ENCODE measurements at places on chromosomes 7 and 10. TPM values are rescaled to one million over a fixed set of nuclear protein-coding genes. Genes with fewer than 3 reads are reported as not detected.

DNA sequence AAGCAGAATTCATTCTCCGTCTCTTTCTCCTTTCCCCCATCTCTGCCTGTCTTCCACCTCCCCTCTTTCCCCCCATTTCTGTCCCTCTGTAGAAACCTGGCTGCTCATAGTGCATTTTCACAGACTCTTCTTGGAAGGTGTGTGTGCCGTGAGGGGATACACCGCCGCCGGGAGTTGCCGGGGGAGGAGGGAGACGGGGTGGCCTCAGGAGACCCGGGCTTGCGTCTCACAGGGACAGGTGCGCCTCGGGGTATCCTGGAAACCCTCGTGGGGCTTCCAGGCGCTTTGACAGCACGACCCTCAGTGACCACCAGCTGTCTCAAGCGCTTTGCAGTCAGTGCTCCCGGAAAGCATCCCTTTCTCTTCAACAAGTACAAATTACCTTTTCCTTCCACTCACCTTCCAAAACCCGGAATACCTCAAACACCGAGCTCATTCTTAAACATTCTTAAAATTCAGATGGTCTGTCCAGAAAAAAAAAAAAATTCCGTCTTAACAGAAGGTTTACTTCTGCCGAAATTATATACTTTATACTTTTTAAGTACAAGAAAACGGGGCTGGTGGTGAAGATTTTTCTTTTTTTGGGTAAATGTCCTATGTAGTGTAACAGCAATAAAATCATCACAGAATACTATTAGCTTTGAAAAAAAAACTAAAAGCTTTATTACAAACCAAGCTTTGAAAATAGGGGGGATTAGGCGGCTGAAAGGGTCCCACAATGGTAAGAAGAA is 8.2 kb downstream of the EMX2 start:
- no peak for DNase-seq

Gene ZNF282
- 20.7 TPM for total RNA-seq

DNA sequence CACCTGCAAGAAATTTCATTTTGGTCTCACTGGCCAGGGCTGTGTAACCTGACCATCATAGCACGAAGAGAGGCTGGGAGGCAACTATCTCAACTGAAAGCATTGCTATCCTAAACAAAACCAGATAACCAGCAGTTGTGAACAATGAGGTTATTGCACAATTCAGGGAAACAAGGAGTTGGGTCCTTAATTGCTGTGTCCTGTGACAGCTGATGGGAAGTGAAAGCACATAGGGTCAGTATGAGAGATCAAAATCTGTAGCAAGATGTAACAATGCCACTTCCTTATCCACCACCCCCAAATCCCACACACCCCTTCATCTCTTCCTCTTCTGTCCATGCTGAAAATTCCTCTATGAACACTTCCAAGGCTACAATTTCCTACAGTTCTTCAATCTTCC is 80.2 kb downstream of the HTR7 start:
- no peak for DNase-seq

Gene KAZALD1
- 34.1 TPM for total RNA-seq

Gene PKD1L1
- 0.85 TPM for total RNA-seq

GRCh38 chr7:28005075-28005846 is 175.3 kb downstream of the JAZF1 start:
- no peak for DNase-seq

Gene PON1
- not detected for total RNA-seq

Gene DUS4L
- total RNA-seq: 10.3 TPM

Gene NRF1
- total RNA-seq: 37.6 TPM

- DNase-seq: no peak
Observed at GRCh38 chr7:6359734-6360133, 87.3 kb upstream of the CYTH3 start.

DNA sequence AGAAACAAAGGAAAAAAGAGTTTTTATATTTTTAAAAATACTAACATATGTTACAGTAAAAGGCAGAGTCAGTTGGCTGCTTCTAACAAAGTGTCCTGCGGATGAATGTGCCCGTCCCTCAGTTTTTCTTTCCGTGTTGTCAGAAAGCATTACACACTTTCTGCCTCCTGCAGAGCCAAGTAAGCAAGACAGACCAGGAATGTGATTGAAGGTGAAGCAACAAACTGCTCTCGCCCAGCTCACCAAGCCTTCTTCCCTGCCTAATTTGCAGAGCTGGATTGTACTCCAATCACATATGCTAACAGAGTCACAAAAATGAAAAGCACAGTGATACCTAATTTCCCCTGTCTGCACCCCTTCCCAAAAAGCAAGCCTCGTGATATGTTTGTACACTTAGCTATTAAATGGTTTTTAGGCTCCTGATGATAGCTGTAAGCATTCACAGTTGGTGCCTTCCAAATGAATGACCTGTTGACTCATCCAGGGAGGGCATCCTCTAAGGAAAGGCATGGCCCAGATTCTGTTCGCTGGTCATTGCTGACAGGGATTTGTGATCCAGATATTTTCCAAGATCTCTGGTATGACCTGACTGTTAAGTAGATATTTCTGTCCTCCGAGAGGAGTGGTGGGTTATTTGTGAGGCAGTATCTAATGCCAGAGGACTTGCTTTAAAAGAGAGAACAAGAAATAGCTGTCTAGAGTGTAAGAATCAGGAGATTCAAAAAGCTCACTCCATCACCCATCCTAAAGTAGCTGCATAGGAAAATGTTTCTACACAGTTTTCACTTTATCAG is 187.3 kb upstream of the PLXDC2 start:
- no peak for DNase-seq

DNA sequence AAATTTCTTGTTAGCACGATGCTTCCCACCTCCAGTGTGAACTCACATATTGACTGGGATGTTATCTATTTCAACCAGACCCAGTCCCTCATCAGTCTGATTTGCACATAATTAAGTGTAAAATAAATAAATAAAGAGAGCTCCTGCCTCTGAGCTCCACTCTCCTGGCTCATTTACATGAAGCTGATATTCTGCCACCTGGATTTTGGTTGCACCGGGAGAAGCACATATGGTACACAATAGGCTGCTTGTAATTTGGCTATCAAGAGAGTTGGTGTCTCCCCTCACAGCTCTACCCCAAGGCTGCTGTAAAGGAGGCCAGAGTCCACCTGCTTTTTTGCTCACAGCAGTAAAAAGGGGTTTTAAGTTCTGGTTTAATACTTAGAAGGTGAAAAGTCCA is 610.5 kb downstream of the KCNMA1 start:
- DNase-seq: no peak

Gene IL6
- 151 TPM for total RNA-seq

GRCh38 chr10:101974091-101974971 is 81.6 kb downstream of the ARMH3 start:
- no peak for DNase-seq

Gene NKX2-3
- 0.42 TPM for total RNA-seq

Gene CFAP69
- total RNA-seq: 3.8 TPM

DNA sequence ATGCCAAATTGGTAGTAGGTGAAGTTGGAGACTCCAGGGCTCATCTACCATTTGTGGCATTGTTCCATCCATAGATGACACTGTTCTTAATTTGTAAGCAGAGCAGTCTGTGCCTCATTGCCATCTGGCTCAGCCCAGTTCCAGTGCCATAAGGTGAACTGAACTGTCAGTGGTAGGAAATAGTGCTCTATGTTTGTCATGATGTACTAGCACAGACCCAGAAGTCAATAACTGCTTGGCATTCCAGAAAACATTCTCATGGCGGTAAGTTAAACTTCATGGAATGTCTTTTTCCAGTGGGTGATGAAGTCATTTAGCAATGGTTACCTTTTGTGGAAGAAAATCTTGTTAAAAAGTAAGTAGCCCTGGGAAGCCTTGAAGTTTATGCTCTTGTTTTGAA is 302.7 kb downstream of the SUGCT start:
- DNase-seq: no peak

GRCh38 chr10:131748831-131749766 is 151.7 kb upstream of the PPP2R2D start:
- no peak for DNase-seq

DNA sequence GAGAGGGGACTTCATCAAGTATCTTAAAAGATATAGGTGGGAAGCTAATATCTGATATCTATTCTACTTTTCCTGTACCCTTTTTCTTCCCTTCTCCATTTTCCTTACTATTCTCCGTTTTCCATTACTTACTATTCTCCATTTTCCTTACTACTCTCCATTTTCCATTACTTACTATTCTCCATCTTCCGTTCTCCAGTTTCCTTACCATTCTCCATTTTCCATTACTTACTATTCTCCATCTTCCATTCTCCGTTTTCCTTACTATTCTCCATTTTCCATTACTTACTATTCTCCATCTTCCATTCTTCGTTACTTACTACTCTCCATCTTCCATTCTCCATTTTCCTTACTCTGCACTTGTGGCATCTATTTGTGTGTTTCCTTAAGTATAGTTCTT is 39.3 kb downstream of the STEAP4 start:
- DNase-seq: no peak

GRCh38 chr10:101671453-101671852 is 23.5 kb downstream of the FBXW4 start:
- no peak for DNase-seq

- DNase-seq: no peak
Observed at GRCh38 chr10:95031656-95032055, 37.6 kb downstream of the CYP2C8 start.

DNA sequence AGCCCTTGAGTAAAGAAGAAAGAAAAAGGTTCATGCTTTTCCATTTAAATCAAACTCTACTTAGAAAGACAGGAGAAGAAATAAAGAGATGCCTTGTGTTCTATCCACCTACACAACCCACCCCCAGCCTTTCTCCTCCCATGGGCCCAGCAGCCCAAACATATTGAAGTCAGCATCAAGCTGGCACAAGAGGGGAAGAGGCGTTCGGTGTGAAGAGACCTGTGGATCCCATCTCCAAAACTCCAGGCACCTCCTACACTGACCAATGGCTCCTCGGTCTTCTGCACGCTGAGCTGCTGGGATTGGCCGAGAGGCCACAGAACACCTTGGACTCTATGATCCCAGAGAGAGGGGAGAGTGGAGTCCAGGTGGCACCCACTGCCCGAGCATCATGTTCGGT is 66.0 kb upstream of the CELF2 start:
- DNase-seq: no peak

DNA sequence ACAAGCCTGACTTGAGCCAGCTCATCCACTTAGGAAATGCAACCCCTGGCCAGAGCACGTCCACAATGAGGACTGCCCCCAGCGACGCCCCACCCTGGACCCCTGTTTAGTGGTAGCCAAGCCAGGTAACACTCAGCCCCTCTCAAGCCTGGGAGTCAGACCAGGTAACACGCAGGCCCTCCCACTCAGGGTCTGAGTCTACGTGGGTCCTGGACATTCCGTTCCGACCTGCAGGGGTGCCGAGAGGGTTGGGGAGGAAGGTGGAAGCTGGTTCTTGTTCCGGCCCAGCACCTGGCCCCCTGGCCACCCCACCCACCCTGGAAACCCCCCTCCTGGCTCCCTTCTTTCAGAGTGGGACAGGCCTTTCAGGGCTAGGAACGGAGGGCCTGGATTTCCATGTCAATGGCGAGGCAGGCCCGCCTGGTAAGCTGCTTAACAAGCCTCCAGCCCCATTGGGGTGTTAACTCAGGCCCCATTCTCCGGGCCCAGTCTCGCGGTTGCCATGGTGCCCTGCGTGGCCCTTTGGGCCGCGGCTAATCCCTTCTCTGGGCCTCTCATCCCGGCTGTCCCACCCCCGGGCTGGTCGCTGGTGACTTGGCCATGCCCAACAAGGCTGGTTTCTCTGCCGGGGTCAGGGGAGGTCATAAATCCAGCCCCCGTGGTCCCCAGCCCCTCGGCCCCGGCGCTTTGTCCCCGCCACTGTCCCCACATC is 19.7 kb upstream of the LFNG start:
- no peak for DNase-seq

DNA sequence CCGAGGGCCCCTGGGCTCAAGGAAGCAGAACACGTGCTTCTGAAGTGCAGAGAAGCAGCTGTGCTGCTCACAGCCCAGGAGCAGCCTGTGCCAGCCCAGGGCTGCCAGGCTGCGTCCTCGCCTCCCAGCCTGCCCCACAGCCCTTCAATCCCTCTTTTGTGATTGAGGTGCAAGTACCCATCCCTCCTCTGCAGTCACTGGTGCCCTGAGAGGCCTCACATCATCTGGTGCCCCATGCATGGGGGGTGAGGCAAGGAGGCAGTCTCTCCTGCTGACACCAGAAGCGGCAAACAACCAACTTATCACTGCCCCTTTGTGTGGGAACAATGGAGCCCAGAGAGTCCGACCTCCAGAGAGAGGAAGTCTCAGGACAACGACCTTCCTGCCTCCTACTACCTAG is 49.8 kb upstream of the FGFR2 start:
- DNase-seq: no peak

Gene PLAC9
- 42.7 TPM for total RNA-seq

Gene ANK3
- total RNA-seq: 55.4 TPM

GRCh38 chr7:42886129-42886528 is 25.7 kb downstream of the C7orf25 start:
- no peak for DNase-seq

Gene LRRC4
- 2.2 TPM for total RNA-seq

Gene SPDYE16
- 0.28 TPM for total RNA-seq

DNA sequence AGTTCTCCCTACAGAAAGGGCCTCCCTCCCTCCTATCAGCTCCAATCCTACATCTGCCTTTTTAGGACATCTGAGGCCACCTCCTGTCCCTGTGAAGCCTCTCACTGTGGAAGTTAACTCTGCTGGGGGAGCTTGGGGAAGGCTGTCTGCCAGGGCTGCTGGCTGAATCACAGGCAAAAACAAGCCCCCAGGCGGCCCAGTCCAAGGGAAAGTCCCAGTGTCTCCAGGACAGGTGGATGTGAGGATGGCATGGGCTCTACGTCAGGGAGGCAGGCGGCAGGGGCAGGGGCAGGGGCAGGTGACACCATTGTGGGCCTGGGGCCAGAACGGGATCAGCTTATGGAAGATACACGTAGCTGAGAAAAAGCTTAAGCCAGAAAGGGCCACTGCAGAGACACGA is 240.2 kb downstream of the MAD1L1 start:
- DNase-seq: no peak

GRCh38 chr10:114100848-114101741 is 57.4 kb downstream of the ADRB1 start:
- no peak for DNase-seq

DNA sequence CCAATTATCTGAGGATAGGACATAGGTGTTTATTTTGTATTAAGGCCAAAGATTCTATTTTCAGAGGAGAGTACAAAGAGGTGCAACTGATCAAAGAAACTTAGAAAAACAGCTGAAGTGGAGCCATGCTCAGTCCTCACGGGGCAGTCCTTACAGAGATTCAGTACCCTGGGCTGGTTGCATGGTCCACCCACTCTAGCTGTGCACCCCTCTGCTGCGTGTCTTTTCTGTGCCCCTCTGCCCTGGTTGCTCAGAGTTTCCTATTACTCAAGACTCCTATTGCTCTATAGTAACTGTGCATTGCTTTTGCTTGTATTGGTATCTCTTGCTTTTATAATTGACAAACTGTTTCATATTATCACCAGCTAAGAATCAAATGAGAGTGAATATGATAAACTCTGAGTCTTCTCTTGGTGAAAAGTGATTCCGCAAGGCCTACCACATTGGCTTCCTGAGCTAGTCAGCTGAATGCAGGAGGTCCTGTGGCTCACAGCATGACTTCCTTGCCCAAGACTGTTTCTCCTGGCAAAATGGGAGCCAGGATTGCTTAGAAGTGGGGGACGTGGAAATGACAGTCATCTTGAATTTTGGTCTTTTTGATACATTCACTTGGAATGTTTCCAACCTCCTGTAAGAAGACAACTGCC is 137.0 kb downstream of the GLCCI1 start:
- DNase-seq: no peak

GRCh38 chr10:130631142-130632096 is 495.2 kb downstream of the GLRX3 start:
- no peak for DNase-seq
